ENCODE measurements at places on chromosomes 5 and 9. TPM values are rescaled to one million over a fixed set of nuclear protein-coding genes. Genes with fewer than 3 reads are reported as not detected.

- no peaks in the 10 kb centered on the region for H3K36me3 ChIP-seq
- DNase-seq, result no peak
- peaks cover 3% of the 10 kb centered on the region for H3K4me1 ChIP-seq
- no peak overlapping the region for H3K27ac ChIP-seq
- H3K4me3 ChIP-seq, result peak overlapping the region; percentile 51
These were observed 6.5 kb downstream of the LRRC26 start for GRCh38 chr9:137163365-137163715.

- DNase-seq, result no peak
- H3K4me3 ChIP-seq, result no peak overlapping the region
- H3K27me3 ChIP-seq, result no peaks in the 10 kb centered on the region
These were observed 35.8 kb downstream of the VLDLR start for GRCh38 chr9:2657427-2657826.

- no peak for DNase-seq
- no peak overlapping the region for H3K4me3 ChIP-seq
- H3K4me1 ChIP-seq, result no peaks in the 10 kb centered on the region
- no peaks in the 10 kb centered on the region for H3K36me3 ChIP-seq
- no peak overlapping the region for H3K27ac ChIP-seq
- no peaks in the 10 kb centered on the region for H3K27me3 ChIP-seq
These were observed 32.8 kb downstream of the PHAX start for GRCh38 chr5:126633552-126633951.

DNA sequence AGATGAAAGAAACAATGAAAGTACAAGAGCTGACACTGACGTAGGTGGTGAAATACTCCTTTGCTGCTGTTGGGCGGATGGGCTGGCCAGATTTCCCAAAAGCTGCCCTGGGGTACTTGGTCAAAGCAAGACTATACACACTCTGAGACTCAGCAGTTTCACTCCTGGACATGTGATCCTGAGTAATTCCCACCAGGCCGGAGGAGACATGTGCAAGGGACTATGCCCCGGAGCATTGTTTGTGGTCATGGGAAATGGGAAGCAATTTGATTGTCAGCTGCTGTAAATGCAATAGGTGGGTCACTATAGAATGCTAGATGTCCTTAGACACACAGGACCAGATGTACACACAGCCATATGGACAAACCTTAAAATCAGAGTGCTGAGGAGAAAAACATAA, 116.1 kb downstream of the DCP2 start:
- no peaks in the 10 kb centered on the region for H3K27me3 ChIP-seq
- H3K36me3 ChIP-seq, result no peaks in the 10 kb centered on the region
- DNase-seq, result no peak
- H3K27ac ChIP-seq, result no peak overlapping the region
- peaks cover 6% of the 10 kb centered on the region for H3K4me1 ChIP-seq

DNA sequence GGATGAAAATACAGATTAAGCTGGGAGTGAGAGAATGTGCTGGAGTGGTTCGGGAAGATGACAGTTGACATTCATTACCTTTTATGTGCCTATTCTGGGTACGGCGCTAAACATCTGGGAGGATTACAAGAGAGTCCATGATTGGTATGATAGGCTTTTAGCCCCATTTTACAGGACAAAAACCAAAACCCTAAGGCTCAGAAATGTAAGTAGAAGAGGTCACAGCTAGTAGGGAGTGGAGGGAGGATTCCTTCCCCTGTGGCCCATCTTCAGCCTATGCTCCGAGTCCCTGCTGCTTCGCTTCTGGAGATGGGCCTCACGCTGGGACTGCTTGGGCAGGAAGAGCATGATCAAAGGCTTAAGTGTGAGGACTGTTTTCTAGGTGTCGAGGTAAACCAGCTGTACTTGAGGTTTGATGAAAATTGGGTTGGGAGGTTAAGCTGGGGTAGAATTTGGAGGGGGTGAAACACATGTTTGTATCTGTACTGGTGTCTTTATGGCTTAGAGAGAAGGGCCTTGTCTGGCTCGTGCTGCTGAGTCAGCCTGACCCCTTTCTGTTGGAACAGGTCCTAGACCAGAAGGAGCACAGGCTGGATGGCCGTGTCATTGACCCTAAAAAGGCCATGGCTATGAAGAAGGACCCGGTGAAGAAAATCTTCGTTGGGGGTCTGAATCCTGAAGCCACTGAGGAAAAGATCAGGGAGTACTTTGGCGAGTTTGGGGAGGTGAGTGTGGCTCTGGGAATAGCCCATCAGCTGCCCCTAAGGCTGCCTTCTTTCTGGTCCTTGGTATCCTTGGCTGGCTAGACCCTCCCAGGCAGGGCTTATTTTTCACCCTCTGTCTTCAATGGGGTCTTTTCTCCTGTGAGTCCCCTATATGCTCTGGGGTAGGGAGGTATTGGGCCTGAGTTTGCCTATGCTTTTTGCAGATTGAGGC, 2.1 kb downstream of the HNRNPAB start:
- no peak for DNase-seq
- peaks cover 12% of the 10 kb centered on the region for H3K4me1 ChIP-seq
- H3K4me3 ChIP-seq, result peak overlapping the region; percentile 60
- no peaks in the 10 kb centered on the region for H3K27me3 ChIP-seq

DNA sequence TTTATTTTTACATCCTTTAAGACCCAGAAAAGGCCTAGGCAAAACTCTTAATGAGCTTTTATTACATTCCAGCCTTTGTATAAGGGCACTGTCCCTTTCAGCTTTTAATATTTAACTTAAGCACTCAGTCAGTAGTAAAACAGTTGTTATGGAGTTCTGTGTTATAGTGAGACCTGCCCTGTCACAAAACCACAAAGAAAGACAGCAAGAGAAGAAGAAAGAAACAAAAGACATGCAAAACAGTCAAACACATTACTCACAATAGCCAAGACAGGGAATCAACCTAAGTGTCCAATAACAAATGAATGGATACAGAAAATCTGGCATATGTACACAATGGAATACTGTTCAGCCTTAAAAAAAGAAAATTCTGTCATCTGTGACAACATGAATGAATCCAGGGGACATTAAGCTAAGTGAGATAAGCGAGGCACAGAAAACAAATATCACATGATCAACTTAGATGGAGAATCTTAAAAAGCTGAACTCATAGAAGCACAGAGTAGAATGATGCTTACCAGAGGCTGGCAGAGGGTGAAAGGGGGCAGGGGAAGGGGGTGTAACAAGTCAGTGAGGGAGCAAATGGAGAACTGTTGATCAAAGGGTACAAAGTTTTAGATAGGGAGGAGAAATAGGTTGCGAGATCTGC, 63.8 kb upstream of the CCNG1 start:
- no peaks in the 10 kb centered on the region for H3K4me1 ChIP-seq
- no peak for DNase-seq
- no peak overlapping the region for H3K4me3 ChIP-seq
- H3K36me3 ChIP-seq, result no peaks in the 10 kb centered on the region

The RGMB gene
- 18.6 TPM for total RNA-seq

The FAXDC2 gene
- 0.43 TPM for total RNA-seq

The TLX3 gene
- not detected for total RNA-seq

The PSMB7 gene
- total RNA-seq, result 68.6 TPM

The STK32A gene
- not detected for total RNA-seq

The CBY3 gene
- not detected for total RNA-seq
